Hepatic stellate cell (primary cell): ENCODE measurements at places on chromosomes 12 and 14.

DNA sequence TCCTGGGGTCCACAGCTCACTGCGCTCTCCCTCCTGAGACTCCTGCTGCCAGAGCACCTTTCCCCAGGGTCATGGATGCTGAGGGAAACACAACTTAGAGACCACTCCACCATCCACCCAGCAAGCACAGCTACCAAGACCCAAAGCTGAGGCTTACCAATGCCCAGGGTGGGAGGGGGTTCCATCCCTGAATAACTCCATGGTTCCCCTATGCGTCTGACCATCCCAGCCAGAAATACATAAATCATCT is 36.3 kb downstream of the DAD1 start:
- DNase-seq = no peak

- DNase-seq = no peak
Measured at GRCh38 chr12:65905405-65905804, 81.1 kb downstream of the HMGA2 start.

GRCh38 chr14:78612666-78613065 is 442.5 kb downstream of the NRXN3 start:
- DNase-seq = no peak

- DNase-seq = no peak
Measured at GRCh38 chr14:61077437-61077836, 96.4 kb downstream of the SLC38A6 start.

GRCh38 chr14:22448035-22448904 is 140.8 kb downstream of the DAD1 start:
- DNase-seq = no peak

DNA sequence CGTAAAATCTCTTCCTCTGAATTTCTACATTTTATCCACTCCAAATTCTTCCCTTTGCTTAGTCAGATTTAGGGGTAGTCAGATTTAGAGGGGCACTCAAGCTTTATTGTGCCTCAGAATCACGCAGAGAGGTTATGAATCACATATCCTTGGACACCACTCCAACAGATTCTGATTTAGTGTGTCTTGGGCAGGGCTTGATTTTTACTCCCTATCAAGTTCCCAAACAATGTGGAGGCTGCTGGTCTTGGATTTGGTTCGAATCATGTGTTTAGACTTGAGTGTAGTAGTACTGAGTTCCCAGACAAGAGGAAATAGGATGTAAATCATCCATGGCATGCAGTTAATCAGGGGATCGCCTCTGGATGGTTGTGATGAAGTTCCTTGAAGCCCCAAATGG is 298.1 kb upstream of the CLEC14A start:
- no peak for DNase-seq

- no peak for DNase-seq
Measured at GRCh38 chr14:92651106-92651757, 97.2 kb downstream of the LGMN start.

DNA sequence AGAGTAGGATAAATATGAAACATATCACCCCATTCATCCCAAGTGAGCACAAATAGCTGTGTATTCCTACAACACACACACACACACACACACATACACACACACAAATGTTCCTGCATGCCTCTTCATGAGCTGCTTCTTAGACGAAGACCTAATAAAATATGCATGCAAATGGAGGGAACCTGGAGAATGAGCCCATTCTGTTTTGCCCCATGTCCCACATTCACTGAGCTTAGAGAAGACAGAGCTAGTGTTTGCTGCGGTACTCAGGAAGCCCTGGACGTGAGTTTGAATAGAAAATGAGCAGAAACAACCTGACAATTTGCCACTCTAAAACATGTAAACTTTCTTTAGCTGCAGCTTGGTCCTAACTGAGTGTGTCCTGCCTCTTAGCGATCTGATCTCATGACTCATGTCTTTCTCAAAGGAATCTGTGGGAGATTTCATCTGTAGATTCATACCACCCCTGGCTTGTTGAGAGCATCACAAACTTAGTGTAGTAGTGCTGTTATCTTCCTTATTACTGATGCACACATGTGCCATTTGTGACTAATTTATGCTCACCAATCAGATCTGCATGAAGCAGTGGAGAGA is 86.8 kb downstream of the ITPR2 start:
- DNase-seq = peak; percentile 68

- peak; percentile 63 for DNase-seq
Measured at GRCh38 chr14:51283402-51284085, 43.5 kb downstream of the TMX1 start.

GRCh38 chr12:57343703-57344378 is 87.0 kb downstream of the R3HDM2 start:
- no peak for DNase-seq

- no peak for DNase-seq
Measured at GRCh38 chr12:30439201-30439600, 256.5 kb downstream of the IPO8 start.

DNA sequence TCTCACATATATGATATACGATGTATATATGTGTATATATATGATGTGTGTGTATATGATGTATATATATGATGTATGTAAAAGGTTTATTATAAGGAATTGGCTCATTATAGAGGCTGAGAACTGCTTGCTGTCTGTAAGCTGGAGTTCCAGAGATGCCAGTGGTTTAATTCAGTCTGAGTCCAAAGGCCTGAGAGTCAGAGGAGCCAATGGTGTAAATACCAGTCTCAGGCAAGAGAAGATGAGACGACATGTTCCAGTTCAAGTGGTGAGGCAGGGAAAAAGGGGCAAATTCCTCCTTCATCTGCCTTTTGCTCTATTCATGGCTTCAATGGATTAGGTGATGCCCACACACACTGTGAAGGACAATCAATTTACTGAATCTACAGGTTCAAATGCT is 17.1 kb upstream of the STYK1 start:
- DNase-seq = no peak

DNA sequence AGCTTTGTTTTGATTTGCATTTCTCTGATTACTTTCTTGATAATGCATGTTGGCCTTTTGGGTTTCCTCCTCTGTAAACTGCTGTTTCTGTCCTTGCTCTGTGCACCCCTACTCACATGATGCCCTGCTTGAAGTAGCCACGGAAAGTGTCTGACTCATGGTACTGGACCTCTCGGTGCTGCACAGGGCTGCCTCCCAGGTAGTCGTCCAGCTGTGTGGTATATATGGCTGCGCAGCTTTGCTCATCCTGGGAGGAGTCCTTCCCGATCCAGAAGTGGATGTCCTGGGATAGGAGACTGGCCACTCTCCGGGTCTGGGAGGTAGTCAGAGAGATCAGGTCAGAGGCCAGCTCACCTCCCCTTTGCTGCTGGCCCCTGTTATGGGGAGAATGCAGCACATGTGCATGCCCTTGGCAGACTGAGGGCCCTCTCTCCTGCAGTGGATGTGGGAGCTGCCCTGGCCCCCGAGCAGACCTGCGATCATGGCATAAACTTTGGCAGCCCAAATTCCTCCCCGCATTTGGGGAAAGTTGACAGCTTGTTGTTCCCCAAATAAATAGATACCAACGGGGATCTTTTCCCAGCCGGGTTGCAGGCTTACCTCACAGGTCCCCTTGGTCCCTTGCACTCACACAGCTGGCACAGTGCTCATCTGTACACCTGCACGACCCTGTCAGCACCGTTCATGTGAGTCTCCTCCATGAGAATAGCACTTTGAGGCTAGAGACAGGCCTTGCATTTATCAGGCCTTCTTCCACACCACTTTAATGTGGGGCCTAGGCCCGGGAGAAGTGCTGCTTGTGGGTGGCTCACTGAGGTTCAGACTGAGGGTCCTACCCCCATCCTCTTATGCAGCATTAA is 5.2 kb downstream of the AVIL start:
- DNase-seq = no peak

DNA sequence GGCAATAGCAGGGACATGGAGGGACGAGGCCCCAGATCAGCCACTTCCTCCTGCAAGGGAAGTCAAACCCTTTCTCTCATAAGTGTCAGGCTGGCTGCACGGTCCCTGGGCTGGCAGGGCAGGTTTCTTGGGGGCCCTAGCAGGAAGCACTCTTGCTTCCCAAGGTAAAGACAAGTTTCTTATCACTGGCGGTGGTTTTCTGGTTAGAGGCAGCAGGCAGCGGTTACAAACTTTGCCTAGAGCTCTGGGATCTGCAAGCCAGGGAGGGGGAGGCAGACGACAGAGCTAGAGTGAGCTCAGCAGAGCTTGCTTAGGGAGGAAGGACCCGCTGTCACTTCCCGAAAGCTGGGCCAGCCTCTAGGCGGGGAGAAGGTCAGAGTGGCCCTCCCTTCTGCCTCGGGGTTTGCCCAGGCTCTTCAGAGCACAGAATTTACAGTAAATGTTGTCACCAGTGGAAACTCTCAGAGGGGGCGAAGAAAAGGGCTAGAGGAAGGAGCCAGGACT is 20.4 kb downstream of the BATF start:
- DNase-seq = peak; percentile 43

GRCh38 chr14:85701763-85702162 is 171.8 kb downstream of the FLRT2 start:
- DNase-seq = no peak

DNA sequence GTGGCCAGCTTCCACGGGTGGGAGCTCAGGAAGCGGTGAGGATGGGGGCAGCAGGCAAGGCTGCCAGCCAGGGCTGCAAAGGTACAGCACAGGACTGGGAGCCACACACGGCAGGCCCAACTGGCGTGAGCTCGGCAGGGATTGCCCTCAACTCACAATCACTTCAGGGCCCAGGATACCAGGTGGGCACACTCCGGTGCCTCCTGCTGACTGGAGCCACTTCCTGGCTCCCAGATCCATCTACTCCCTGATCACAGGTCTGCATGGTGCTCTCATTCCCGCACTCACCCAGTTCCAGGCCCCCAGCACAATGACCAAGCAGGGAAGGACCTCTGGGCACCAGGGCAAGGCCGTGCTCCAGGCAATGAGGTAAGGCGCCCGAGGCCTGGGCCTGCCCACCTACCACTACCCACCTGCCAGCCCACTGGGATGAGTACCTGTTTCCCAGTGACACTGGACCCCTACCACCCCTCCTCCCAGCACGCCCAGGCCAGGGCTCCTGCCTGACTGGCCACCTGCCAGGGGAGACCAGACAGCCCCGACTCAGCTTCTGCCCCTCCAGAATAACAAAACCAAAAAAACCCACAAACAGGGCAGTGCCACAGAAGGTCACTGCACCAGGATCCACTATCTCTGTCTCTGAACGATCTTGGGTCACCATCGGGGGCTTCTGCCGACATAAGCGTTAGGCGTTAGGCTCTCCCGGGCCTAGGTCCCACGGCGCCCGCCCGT is 1.8 kb downstream of the JAG2 start:
- DNase-seq = no peak

- no peak for DNase-seq
Measured at GRCh38 chr12:2667716-2668440, 126.9 kb upstream of the FKBP4 start.

- no peak for DNase-seq
Measured at GRCh38 chr14:58098507-58098906, 53.5 kb downstream of the ARMH4 start.

DNA sequence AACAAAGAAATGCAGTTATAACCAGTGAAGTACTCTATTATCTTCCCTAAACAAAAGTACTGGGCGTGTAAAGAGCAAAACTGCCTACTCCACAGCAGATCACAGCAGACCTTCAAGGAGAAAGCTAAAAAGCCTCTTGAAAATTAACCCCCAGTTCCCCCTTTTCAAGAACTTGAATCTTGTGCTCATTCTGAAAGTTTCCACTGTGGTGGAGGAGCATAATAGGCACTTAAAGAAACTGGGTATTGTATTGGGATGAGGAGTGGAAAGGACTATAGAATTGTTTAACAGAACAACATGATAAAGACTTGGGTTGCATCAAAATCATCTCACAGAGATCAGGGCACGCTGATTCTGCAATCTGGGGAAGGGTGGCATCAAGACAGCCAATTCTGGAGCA is 51.1 kb downstream of the SLC25A47 start:
- DNase-seq = no peak

GRCh38 chr14:53156238-53156637 is 3.1 kb upstream of the DDHD1 start:
- no peak for DNase-seq

DNA sequence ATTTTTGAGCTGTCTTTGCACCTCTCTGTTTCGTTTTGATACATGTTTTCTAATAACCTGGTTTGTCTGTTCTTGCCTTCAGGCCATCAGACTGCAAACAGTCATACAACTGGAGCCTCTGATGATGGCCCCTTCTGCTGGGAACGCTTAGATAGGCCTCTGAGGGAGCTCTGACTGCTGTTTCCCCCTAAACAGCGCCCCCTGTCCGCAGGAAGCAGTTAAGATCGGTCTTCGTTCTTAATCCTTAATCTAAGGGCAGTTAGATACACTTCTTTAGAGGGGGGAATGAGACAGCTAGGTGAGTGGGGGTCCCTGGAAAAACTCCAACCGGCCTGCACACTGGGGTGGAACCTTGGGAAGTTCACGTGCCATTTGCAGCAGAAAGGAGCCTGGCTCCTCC is 1338.8 kb upstream of the SEL1L start:
- DNase-seq = no peak

GRCh38 chr12:53530920-53531319 is 23.6 kb upstream of the NPFF start:
- peak; percentile 37 for DNase-seq

DNA sequence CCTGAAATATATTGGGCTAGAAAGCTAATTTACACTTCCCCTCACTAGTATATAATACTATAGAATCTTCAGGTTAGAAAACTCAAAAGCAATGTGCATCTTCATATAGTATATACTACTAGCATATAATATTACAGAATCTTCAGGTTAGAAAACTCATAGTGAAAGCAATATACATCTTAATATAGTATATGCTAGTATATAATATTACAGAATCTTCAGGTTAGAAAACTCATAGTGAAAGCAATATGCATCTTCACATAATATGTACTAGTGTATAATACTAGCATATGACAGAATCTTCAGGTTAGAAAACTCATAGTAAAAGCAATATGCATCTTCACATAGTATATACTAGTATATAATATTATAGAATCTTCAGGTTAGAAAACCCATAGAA is 329.6 kb downstream of the ZFP36L1 start:
- no peak for DNase-seq

DNA sequence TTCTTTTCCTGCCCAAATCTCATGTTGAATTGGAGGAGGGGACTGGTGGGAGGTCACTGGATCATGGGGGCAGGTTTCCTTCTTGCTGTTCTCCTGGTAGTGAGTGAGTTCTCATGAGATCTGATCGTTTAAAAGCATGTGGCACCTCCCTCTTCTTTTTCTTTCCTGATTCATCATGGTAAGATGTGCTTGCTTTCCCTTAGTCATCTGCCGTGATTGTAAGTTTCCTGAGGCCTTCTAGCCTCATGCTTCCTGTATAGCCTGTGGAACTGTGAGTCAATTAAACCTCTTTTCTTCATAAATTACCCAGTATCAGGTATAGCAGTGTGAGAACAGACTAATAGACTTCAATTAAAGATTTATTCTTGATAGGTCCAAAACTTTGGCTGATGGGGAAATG is 83.5 kb downstream of the CAND1 start:
- no peak for DNase-seq

DNA sequence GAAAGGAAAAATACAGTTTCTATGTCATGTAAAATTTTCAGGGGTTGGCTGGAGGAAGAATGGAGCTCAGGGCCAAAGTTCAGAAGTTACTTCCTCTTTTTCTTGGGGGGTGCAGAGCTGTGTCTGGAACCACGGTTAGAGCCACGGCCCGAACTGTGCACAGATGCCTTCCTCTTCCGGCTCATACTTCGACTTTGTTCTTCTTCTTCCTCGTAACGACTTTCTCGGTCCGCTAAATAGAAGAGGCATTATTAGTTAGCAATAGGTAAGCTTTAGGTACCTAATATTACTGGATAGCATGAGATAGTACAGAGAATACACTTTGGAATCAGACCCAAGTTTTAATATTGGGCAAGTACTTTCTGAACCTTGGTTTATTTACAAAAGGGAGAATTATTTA is 31.2 kb downstream of the SUPT16H start:
- DNase-seq = no peak
